ENCODE measurements at places on chromosomes 3 and 15.

- DNase-seq = no peak
Measured at GRCh38 chr3:40827226-40827625, 302.5 kb downstream of the ZNF621 start.

DNA sequence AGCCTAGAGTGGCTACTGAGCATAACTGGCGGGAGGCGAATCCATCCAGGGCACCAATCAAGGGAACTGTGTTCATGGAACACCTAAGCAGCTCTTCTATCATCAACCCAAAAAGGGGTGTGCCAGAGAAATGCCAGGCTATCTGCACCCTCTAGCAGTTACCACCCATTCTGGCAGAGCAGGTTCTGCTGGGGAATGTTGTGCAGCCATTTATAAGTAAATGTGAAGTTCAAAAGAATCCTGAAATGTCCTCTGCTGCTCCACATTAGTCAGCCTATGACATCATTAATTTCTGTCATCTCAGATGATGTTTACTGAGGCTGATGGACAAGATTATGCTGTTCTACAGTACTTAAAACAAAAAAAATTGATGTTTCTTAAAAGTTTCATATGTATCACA, 7.7 kb downstream of the SKIC8 start:
- DNase-seq = no peak

- peak; percentile 83 for DNase-seq
Measured at GRCh38 chr15:74382004-74382816, 14.8 kb upstream of the CYP11A1 start.

DNA sequence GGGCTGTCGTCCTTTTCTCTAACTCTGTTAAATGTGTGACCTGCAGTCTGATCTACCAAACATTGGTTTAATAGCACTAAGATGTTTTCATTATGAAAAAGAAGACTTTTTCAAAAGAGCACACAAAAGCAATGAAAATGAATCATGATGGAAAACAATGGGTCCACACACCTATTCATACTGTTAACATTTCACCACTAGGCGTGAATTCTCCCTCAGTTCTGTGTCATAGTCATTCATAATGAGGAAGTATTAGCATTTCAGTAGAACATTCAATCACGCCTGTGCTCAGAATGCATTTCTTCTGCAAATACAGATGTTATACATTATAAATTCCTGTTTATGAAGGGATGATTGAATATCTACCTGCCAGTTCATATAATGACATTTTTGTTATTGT, 35.9 kb downstream of the EIF4E3 start:
- DNase-seq = no peak

DNA sequence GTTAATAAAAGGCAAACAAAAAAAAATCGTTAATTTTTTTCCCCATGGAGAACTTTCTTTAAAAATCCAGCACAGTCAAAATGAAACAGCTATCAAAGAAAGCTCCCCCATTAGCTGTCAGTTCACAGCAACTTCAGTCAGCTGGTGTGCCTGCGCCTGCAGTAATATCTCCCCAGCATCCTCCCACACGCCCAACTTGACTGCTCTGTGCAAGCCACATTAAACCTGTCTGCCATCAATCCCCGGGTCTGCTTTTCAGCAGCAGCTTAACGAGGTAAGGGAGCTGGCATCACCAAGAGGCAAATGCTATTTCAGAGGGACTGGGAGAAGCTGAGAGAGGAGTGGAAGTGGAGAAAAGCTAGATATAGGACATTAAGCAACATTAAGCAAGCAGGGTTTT, 337.5 kb downstream of the GAP43 start:
- no peak for DNase-seq

DNA sequence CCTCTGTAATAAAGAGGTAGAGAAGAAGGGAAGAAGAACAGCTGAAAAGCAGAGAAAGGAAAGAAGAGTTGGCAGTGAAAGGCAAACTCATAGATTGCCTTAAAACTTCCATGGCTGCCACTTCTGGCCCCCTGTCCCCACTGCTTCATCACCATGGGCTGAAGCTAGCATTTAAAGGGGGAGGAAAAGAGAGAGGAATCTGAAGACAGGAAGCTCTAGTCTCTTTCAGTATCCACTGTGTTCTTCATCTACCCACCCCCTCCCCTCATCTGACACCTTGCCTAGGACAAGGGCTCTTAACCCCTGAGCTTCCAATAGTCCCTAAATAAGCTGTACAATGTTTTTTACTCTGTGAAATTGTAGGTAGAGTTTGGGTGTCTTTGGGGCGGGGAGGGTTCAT, 60.6 kb downstream of the ALCAM start:
- DNase-seq = no peak

DNA sequence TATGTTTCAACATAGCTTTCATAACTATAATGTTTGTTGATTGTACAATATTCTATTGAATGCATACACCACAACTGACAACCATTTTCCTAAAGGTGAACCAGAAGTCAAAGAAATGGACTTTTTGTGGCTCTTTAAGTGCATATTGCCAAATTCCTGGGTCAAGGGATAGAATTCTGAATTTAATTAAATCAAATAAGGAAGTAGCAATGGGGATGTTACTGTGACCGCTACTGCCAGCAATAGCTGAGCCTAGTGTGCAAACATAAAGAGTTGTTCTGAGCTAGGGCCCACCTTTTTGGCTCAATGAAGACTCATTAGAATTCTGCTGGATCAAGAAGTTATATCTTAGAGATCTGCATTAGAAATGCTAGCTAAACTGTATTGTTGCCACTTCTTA, 17.3 kb upstream of the KBTBD8 start:
- no peak for DNase-seq

GRCh38 chr3:101577286-101577685, 3.3 kb downstream of the PCNP start:
- DNase-seq = no peak

- no peak for DNase-seq
Measured at GRCh38 chr3:193488741-193489140, 66.0 kb downstream of the ATP13A4 start.

DNA sequence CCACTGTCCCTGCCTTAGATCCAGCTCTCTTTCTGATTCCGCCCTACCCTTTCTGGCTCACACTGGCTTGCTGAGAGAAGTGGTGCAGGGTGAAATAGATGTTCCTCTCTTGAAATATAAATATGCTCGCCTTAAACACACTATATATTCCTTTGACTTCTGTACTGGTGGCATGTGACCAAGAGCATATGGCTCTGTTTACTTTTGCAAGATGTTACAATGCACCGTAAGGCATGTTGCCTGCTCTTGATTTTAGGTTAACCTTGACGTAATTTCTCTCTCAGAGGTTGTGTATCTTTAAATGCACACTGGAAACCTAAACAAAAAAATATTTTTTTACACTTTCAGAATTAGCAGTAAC, 749 bp downstream of the RSRC1 start:
- no peak for DNase-seq

DNA sequence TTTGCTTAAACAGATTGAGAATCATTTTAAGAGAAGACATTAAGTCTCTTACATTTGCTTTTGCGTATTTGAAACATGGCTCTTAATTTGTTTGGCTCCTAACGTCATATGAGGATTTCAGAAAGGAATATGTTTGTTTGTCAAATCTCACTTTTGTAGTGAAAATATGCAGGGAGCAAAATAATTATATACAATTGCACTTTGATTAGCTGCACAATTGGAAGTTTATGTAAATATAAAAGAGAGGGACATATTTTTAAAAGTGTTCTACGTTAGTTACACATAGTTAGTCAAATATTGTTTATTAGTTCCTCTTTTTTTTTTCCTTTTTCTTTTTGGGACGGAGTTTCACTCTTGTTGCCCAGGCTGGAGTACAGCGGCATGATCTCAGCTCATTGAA, 42.7 kb upstream of the GOLIM4 start:
- no peak for DNase-seq

DNA sequence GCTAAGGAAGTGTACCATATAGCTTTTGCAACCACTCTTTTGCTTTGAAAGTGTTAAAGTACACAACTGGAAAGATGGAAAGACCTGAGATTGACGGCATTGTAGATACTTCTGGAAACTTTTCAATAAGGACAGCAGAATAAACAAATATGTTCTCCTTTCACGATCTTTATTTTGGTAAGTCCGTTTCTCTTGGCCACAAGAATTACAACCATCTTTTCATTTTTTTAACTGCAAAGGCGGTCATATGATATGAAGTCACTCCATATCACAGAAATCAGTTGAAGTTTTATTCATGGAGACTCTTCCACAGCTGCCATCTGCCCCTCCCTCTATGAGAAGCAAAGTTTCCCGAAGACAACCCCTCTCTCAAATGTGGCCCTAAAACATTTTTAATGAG, 303.4 kb upstream of the ICE2 start:
- DNase-seq = no peak

DNA sequence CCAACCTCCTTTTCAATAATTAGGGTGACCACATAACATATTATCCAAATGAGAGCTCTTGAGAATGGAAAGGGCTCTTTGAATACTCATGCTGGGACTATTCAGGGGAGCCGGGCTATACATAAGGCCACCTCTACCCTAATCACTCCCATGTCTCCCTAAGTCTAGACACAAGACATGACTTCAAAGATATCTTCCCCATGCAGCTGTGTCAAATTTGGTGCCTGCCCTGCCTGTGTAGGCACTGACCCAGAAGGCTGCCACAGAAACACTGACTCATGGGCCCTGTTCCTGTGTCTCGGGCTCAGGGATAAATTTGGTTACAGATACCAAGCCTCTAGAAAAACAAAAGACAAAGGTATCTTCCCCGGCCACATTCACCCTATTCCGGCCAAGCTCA, 70.3 kb downstream of the MYLK start:
- DNase-seq = no peak

DNA sequence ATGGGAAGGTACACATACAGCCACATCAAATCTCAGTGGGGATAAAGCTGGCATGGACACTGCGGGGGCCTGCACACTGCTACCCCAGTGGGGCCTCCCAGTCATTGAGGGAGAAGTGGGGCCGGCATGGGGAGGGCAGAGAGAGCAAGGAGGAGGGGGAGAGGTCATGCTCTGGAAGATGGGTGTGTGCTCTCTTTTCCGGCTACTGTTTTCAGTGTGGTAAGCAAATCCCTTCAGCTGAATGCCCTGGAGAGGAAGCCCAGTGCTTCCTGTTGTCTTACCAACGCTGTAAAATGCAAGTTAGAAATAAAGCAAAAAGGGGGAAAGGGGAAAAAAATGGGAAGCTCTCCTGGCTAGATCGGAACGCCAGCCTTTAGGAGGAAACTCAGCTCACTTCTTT, 30.8 kb downstream of the NRROS start:
- DNase-seq = no peak

DNA sequence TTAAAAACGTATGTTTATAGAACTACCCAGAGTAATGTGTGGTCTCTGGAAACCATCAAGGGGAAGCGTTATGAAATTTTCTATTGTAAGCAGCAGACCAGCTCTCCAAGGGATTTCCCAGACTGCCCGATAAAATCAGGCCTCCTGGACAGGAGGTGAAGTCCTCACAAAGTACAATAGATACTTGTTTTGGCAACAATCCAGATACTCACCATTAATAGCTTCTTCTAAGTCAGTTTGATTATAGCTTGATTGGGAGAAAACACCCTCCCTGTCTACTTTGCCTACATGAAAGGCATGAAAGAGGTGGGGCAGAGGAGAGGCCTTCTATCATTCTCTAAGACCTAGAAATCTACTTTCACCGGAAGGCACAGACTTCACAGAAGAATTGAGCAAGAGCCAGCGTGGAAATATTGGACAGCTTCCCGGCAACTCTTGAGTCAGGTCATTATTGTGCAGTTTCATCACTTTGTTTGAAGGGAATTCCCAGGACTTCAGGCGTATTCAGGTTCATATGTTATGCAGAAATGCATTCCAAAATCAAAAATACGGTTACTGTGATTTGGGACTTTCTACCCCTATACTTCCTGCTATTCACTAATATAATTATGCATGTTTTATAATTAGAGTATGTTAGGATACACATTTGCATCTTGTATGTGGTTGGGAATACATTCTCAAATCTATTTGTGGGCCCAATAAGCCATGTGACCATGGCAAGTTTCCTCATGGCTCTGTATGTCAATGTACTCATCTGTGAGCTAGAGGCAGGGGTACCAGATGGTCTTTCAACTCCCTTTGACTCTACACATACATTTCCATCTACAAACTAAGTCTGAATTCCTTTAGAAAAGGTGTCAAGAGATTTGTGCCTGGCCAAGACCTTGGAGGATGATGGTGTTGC, 103.5 kb downstream of the CD47 start:
- DNase-seq = peak; percentile 75

- no peak for DNase-seq
Measured at GRCh38 chr15:73621286-73621826, 11.8 kb downstream of the NPTN start.

DNA sequence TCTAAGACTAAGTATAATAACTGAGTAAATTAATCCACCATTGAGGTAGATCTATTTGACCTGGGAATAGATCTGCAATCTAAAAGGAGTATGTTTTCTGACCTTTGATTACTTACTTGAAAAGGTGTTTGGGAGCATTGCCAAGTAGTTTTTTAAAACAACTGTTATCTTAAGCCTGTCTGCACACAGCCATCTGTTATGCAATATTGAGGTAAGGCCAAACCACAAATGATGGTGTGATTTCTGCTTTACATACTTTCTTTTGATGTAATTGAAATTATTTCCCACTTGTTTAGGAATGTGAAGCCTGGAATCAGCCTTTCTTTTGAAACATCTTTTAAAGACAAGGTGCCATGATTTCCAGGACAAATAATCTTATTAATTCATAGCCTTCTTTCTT, 274.0 kb downstream of the BBX start:
- no peak for DNase-seq

- DNase-seq = no peak
Measured at GRCh38 chr3:143658861-143659260, 189.4 kb downstream of the SLC9A9 start.

- DNase-seq = no peak
Measured at GRCh38 chr3:29760226-29760685, 479.4 kb downstream of the RBMS3 start.

- DNase-seq = no peak
Measured at GRCh38 chr3:160130950-160131349, 94.3 kb upstream of the C3orf80 start.

DNA sequence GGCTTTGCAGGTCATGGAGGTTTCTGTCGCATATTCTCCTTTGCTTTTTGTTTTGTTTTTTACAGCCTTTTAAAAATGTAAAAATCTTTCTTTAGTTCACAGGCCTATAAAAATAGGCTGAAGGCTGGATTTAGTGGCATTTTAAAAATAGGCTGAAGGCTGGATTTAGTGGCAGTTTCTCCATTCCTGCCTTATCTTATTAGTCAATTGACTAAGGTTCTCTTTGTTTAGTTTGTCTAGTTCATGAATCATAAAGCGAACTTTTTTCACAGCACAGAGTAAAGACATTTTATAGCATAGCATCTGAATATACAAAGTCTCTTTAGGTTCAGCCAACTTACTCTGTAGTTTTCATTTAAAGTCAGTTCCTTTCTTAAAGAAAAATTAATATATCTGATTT, 31.4 kb downstream of the AP4E1 start:
- DNase-seq = no peak

DNA sequence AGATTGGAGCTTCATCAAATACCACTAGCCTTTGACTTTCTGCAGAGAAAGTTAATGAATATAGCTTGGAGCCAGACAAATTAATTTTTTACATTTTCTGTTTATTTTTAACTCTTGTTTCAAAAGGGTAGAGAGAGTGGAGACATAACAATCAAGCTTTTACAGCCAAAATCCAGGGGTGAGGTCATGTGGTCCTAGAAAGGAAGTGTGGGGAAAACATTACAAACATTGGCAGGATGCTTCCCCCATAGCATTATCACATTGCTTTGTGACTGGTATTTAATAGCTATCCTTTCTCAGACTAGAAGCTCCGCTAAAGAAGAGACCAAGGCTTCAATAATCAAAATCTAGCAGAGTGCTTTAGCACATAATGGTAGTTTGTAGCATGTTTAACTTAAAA, 46.4 kb upstream of the PHLDB2 start:
- no peak for DNase-seq

- no peak for DNase-seq
Measured at GRCh38 chr15:69298697-69299441, at the start of gene PAQR5. TSS of gene PAQR5 (plus strand) at chr15:69298912. CDS start at chr15:69360081, 61,169 bp downstream.

Measured in omental fat pad (tissue), 4 donors.